Left kidney (tissue), 8 donors: ENCODE measurements at places on chromosomes 2 and 18.
A peak's percentile ranks its signal among the peaks of the same experiment; 100 is the strongest.

DNA sequence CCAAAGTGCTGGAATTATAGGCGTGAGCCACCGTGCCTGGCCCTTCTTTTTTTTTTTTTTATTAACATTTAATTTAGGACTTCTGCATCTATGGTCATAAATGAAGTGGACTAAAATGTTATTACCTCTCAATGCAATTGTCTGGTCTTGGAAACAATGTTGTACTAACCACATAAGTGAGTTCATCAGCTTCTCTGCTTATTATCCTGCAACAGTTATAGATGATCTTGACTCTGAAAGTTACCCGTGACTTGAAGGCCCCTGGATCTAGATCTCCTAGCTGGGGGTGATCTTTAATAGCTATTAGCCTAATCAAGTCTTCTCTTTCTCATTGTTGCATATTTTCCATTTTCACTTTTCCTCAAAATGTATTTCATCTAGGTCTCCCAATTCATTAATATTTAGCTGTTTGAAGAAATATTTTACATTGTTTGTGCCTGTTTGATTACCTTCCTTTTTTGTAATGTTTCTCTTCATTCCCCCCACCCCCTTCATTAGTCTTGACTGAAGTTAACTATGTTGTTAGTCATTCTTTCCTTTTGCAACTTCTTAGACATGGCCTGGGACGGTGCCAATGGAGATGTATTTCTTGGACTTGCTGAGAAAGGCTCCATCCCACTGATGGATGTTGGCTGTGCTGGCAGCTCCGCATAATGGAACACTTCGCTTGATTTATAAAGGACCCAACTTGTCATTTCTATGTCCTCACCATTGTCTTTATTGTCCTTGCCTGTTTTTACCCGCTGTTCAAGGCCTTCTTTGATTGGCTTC lies 141.6 kb upstream of the RIOK3 start:
- peak; percentile 33 for DNase-seq

GRCh38 chr2:197198890-197199289 lies 111.7 kb downstream of the ANKRD44 start:
- no peak for DNase-seq

GRCh38 chr2:8752385-8752784 lies 70.5 kb downstream of the ID2 start:
- no peak for DNase-seq

- no peak for DNase-seq
These were observed 811.3 kb downstream of the CNTNAP5 start for GRCh38 chr2:124836416-124836815.

DNA sequence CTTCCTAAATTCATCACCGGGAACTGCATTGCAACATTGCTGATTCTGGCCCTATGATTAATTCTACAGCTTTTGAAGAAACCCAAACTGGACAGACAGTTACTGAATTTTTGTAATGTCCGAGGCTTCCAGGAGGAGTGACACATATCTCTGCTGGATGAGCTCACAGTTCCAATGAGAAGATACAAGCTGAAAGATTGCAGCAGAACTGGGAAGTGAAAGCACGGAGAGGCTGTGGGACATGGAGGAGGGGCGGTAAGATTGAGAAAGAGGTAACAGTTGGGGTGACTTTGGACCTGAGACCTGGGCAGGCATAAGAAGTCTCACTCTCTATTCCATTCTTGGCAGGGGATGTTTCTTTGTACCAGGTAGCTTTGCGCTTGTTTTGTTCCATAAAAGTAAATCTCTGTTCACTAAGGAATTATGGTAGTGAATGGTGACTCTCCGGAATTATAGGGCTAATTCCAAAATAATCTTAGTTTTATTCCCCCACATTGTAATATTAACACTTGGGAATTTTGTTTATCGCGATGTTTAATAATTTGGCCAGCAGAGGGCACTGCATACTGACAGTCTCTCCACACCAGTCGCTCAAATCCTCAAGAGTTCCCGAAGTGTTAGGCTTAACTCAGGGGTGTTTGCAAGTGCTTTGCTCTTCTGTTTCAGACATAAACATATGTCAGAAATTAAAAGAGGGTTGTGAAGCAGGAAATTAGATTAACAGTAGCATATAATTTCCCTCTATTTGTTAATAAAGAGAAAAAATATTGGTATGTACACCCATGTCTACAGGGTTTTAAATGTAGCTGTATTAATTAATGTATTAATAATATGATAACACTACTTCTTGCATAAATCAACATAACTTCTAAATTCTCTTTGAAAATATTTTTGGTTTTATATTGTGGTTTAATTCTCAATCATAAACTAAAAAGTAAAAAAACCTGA lies 201.4 kb downstream of the SOCS6 start:
- DNase-seq, result peak; percentile 52

GRCh38 chr18:34864836-34865497 lies 154.9 kb downstream of the DTNA start:
- no peak for DNase-seq

- DNase-seq, result no peak
These were observed 172.2 kb downstream of the SUCLG1 start for GRCh38 chr2:84286878-84287277.

DNA sequence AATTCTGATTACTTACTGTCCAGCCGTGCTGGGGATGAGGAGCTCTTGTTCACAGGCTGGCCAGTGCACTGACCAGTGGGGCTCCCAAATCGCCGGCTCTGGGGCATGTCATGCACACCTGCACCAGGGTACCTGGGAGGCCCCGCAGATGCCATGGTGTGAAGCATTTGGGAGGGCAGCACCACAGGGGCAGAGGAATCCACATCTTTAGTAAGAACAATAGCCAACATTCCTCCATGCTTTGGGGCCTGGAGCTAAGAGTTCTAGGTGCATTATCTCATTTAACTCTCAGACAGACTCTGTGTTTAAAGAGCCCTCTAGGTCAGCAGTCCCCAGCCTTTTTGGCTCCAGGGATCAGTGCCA lies 104.2 kb downstream of the ACKR3 start:
- DNase-seq, result no peak

GRCh38 chr18:5300476-5301010 lies 5.0 kb upstream of the ZBTB14 start:
- no peak for DNase-seq

DNA sequence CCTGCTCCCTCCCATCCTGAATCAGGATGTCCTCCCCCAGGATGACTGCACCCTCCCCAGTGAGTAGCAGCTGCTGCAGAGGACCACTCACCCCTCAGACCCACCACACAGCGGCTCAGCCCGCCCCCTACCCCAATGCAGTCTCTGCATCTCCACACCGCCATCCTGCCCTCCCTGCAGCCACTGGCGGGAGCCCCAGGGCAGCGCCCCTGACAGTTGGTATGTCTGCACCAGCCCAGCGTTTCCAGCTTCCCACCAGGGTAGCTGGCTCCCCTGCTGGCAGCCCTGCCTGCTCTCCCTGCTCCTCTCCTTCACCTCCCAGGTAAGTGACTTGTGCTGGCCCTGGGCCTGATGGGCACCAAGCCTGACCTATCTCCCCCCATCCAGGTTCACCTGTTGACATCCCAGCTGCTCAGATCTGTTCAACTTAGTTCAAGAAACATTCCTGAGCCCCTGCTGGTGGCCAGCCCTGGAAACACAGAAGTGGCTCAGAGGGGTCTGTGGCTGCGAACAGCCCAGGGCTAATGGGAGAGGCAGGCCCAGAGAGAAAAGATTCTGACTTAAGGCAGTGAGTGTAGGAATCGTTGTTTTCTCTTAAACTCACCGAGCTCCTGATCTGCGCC lies 117.7 kb upstream of the RAB6C start:
- DNase-seq, result no peak

GRCh38 chr18:45110577-45111501 lies 430.2 kb downstream of the SETBP1 start:
- DNase-seq, result no peak

GRCh38 chr2:136168720-136169119 lies 50.8 kb upstream of the CXCR4 start:
- DNase-seq, result no peak

- DNase-seq, result peak; percentile 24
These were observed 127.6 kb upstream of the SPOPL start for GRCh38 chr2:138373993-138374408.

DNA sequence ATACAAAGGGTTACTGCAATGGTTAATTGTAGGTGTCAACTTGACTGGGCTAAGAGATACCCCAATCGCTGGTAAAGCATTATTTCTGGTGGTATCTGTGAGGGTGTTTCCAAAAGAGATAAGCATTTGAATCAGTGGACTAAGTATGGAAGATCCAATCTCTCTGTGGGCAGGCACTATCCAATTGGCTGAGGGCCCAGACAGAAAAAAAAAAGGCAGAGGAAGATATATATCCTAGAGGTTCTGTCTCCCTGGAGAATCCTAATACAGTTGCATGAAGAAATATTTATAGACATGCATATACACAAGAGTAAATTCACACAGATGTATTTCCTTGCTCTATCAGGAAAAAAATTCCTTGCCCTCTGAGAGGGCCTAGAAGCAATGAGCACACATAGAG lies 43.9 kb downstream of the TBC1D8 start:
- no peak for DNase-seq

GRCh38 chr2:96325041-96325883 lies at the start of gene ITPRIPL1:
Gene ITPRIPL1 (plus strand): TSS chr2:96325317. CDS start chr2:96325840, 523 bp downstream.
- no peak for DNase-seq

DNA sequence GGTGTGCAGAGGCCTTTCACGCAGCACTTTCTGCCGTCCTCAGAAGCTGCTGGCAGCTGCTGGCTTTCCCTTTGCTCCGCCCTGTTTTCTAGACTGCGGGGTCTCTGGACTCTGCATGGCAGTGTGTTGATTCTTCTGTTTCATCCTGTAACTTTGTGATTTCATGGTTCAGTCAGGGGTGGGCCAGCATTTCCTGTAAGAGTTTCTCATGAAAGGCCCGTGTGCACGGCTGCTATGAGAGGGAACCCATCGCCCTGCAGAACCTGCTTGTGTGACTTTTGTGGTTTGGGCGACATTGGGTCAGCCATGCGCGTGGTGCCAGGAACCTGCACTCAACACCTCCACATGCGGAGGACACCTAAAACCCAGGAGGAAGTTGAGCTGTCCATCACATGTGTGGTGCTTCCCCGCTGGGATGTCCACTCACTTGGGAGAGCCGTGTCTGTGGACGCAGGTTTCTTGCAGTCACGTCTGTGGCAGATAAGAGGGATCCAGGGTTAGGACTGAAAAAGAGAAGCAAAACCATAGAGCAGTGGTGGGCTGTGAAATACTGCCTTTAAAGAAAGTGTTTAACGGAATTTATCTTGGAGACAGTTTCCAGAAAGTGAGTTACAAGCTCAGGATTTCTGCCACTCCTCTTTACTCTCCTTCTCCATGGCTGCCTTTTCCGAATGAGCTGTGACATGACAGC lies 167.3 kb upstream of the ALKAL2 start:
- DNase-seq, result no peak

GRCh38 chr18:7370375-7370774 lies 139.5 kb downstream of the LRRC30 start:
- DNase-seq, result no peak

- no peak for DNase-seq
These were observed 114.5 kb downstream of the MMADHC start for GRCh38 chr2:149473068-149473467.

- DNase-seq, result no peak
These were observed 2.9 kb upstream of the ATOH8 start for GRCh38 chr2:85750587-85751575.

GRCh38 chr2:22992441-22992840 lies 392.5 kb upstream of the KLHL29 start:
- no peak for DNase-seq

DNA sequence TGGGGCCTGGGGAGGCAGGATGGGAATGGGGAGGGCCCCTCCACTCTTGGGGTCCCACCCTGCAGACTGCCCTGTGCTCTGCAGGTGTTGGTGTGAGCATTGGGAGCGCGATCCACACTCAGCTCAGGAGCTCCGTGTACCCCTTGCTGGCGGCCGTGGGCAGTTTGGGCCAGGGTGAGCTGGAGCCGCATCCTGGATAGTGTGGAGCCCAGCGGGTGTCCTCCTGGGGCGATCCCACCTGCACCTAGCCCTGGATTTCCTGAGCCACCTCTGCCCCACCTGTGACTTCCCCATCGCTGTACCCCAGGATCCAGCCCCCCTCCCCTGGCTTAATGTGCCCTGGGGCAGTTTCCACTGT lies 2.6 kb downstream of the PROM2 start:
- DNase-seq, result no peak

DNA sequence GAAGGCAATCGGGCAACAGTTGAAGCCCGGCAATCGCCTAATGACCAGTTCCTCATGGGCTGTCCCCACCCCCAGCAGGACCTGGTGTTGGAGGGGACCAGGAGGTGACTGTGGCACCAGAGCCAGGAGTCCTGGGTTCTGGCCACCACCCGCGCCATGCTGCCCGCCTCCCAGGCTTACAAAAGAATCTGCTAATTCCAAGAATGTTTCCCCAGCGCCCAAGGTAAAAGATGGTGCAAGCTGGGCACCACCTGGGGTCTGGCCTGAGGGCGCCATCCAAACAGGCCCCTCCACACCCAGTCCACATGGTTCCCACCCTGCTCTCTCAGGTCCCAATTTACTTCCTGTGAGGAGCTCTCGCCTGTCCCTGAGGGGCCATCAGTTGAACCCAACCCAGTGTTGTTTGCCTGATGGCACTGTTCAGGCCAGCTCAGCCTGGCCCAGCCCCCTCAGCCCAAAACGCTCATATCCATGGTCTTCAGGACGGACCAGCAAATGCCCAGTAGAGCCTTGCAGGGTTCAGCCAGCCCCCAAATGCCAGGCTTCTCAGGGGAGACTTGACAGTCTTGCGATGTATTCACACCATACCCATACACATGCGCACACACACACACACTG lies 5.1 kb downstream of the SDC1 start:
- DNase-seq, result no peak

- DNase-seq, result no peak
These were observed 491 bp downstream of the ALK start for GRCh38 chr2:29920631-29921559.
